ENCODE measurements at places on chromosomes 1 and 21.

DNA sequence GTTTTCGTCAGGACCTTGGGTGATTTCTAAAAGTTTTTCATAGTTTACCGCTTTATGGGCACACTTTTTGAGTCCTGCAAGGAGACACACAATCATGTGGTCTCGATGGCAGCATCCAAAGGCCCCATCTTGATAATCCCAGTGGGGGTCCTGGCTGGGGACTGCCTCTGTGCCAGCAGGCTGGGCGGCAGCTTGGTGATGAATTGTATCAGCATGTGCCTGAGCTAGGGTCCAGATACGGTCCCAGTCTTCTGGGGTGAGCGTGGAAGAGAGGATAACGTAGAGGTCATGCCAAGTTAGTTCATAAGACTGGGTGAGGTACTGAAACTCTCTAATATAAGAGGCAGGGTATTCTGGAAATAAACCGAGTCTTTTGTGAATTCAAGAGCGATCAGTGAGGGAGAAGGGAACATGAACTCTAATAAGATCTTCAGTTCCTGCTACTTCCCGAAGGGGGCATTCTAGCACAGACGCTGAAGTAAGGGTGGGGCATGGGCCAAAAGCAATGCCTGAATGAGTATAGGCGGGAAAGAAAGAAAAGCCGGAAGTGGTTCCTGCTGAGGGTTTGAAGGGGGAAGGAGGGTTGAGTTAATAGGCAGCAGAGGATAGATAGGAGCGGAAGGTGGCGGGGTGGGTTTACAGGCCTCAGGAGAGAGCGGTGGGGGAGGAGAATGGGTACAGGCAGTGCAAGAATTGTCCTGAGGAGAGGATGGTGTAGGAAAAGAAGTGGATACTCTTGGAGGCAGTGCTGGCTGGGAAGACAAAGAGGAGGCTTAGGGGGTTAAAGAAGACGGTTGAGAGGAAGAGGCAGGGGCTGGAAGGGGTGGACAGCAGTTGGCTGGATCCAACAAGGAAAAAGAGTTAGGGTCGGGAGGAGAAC is 1.6 kb downstream of the ERVH48-1 start:
- DNase-seq = no peak

- DNase-seq = no peak
These were observed 11.8 kb upstream of the RPF1 start for GRCh38 chr1:84467298-84467697.

GRCh38 chr1:47184822-47185677 is 4.8 kb downstream of the PDZK1IP1 start:
- no peak for DNase-seq

DNA sequence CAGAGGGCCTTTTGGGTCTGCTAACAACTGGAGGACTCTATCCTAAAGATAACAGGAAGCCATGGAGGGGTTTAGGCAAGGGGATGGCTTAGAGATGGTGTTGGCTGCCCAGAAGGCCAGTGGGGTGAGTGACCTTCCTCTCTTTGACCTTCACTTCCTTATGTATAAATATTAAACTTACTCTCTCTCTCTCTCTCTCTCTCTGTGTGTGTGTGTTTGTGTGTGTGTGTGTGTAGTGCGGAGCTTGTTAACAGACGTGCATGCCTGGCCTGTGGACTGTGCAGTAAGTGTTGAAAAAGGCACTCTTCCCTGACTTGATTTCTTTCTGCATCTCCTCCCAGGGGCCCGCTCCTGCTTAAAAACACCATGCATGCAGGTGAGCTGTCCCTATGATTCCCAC is 10.0 kb downstream of the MROH7 start:
- no peak for DNase-seq

DNA sequence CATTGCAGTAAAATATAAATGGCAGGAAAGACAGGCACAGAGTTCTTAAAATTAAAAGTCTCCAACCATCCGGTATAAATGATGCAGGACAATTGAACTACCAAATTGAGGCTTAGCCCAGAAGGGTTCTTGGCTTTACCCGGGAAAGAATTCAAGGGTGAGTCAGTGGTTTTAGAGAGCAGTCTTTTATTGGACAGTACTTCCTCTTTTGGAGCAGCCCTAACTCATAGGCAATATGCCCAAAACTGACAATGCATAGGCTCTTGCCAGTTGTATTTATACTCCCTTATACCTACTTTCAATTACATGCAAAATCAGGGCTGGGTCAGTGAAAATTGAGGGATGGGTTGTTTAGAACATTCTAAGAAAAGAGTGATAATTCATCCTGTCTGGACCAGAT is 1628.9 kb upstream of the PRMT6 start:
- DNase-seq = no peak

- no peak for DNase-seq
These were observed 13.5 kb upstream of the SPATA1 start for GRCh38 chr1:84492726-84493125.

DNA sequence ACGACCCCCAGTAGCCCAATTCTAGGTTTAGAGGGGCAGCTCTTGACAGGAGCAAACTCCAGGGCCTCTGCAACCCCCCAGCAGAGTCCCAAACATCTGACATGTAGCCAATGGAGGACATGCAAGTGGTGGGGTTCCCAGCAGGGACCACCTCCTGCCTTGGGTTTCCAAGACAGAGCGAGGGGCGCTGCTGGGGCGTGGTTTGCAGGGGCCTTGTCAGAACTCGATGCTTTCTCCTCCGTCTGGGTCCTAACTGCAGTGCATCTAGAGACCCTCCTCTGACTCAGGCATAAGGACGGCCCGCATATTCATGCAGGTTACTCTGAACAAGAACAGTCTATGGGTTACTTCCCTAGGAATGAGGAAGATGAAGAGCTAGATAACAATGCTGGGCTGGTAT is 17.2 kb downstream of the EPHX1 start:
- no peak for DNase-seq

- no peak for DNase-seq
These were observed 426.6 kb downstream of the DUSP10 start for GRCh38 chr1:221315330-221315729.
